ENCODE measurements at places on chromosomes 7 and 10. TPM values are rescaled to one million over a fixed set of nuclear protein-coding genes. Genes with fewer than 3 reads are reported as not detected.

CFAP70 gene
- total RNA-seq: 0.86 TPM

GRCh38 chr7:112089551-112089950 lies 116.6 kb downstream of the DOCK4 start:
- DNase-seq: no peak

ACTL6B gene
- total RNA-seq: not detected

DNA sequence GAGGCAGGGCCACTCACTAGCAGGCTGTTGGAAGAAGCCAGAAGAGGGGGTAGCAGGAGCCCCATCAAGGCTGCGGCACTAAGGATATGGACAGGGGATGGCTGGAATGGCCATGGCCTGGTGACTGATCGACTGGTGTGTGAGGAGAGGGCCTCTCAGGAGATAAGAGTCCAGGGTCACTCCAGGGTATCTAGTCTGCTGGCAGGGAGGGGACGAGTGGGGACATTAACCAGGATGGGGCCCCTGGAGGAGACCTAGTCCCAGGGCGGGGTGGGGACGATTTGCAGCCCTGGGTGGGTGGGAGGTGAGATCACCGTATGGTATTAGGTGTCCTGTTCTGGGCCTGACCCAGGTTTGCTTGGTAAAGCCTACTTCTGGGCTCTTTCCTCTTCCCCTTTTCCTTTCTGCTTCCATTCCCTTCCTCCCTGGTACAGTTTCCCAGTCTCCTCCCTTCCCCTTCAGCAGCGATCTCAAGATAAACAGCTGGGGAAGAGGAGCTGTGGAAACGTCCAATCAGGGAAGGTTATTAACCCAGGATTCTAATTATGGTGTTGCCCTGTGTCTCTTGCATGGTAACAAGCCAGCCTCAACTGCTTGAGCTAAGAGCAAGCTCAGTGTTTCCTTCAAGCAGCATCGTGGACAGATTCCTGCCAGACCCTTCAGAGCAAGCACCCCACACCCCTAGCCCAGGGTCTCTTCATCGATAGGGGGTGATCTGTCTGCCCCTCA lies 233.2 kb downstream of the RPS24 start:
- DNase-seq: no peak

ADAM12 gene
- total RNA-seq: 45.6 TPM

JMJD1C gene
- total RNA-seq: 120 TPM

CYP2E1 gene
- 3.1 TPM for total RNA-seq

GRCh38 chr10:19046679-19047078 lies 1.9 kb upstream of the MALRD1 start:
- no peak for DNase-seq

DNA sequence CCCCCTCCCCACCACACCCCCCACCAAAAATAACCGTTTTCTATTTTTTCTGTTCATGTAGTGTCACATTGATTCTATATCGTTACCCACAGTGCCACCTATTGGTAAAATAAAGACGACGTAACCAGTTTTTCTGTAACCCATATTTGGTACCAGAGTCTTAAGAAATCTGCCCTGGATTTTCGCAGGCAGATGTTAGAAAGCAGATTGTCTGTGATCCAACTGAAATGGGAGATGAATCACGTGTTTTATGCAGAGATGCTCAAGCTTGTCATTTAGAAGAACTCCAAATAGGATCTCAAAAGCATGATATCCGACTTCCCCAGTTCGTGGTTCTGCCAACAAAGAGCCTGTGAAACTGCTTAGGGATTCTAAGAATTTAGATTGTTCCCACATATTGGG lies 261.1 kb upstream of the CSTF2T start:
- no peak for DNase-seq

DNA sequence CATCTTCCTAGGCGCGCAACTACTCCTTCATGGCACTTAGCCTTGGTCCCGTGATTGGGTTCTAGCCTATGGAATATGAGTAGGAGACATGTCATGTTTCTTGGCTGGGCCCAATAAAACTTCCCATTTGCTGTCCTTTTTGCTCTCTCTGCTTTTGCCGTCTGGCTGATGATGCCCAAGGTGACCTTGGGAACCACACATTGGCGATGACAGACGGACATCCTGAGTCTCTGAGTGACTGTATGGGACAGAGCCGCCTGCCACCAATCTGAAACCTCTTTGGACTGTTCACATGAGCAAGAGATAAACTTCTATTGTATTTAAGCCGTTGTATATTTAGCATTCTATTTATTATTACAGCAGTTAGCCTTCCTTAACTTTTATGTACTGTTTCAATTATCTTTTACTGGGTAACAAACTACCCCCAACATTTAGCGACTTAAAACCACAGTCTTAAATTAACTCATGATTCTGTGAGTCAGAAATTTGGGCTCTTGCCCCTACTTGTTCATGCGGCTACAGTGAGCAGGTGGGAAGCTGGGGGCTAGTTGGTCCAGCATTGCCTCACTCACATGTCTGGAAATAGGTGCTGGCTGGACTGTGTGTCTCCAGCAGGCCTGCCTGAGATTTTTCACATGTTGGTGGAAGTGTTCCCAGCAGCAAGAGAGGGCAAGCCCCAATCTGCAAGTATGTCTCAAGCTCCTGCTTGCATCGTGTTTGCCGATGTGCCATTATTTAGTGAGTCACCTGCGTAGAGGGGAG lies 71.7 kb downstream of the NOD1 start:
- no peak for DNase-seq

GRCh38 chr10:3679950-3680629 lies 104.9 kb downstream of the KLF6 start:
- DNase-seq: no peak

ARHGAP22 gene
- total RNA-seq: 1.1 TPM

DNA sequence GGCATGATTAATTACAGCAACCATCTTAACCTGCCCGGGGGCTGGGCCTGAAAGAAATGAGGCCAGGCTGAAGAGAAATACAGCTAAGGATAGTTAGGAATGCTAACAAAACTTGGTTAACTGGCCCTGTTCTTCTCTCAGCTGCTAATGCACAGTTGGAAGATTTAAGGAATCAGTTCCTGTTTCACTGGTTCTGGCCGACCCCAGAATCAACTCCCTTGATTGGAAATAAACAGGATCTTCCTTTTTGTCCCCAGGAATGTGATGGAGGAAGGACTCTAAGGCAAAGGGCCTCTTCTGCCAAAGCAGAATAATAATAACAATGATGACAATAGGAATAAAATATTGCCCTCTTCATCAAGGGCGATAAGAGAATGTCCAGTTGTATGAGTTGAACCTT lies 3.5 kb upstream of the LRMDA start:
- no peak for DNase-seq

SNX13 gene
- total RNA-seq: 48.7 TPM

GRCh38 chr7:79833616-79834015 lies 301.0 kb upstream of the GNAI1 start:
- no peak for DNase-seq

CDC123 gene
- total RNA-seq: 68.5 TPM

DNA sequence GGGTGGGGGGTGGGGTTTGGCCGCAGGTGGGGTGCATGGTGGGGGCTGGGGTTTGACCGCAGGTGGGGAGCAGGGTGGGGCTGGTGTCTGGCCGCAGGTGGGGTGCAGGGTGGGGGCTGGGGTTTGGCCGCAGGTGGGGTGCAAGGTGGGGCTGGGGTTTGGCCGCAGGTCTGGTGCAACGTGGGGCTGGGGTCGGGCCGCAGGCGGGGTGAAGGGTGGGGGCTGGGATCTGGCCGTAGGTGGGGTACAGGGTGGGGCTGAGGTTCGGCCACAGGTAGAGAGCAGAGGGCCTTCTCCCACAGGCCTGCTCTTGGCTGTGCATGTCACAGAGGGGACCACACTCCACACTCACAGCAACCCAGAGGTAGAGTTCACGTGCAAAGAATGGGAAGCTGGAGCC lies 586.6 kb downstream of the PTPRN2 start:
- DNase-seq: no peak

All from osteocyte (in vitro differentiated cells).